ENCODE measurements at places on chromosomes 13 and 19. TPM values are rescaled to one million over a fixed set of nuclear protein-coding genes. Genes with fewer than 3 reads are reported as not detected.

GRCh38 chr19:31503211-31503610 is 154.0 kb upstream of the TSHZ3 start:
- DNase-seq = no peak

NEK3 gene
- total RNA-seq = 16.8 TPM

TBCB gene
- total RNA-seq = 124 TPM

NEK5 gene
- total RNA-seq = 0.16 TPM

GIPC3 gene
- total RNA-seq = 0.29 TPM

DNA sequence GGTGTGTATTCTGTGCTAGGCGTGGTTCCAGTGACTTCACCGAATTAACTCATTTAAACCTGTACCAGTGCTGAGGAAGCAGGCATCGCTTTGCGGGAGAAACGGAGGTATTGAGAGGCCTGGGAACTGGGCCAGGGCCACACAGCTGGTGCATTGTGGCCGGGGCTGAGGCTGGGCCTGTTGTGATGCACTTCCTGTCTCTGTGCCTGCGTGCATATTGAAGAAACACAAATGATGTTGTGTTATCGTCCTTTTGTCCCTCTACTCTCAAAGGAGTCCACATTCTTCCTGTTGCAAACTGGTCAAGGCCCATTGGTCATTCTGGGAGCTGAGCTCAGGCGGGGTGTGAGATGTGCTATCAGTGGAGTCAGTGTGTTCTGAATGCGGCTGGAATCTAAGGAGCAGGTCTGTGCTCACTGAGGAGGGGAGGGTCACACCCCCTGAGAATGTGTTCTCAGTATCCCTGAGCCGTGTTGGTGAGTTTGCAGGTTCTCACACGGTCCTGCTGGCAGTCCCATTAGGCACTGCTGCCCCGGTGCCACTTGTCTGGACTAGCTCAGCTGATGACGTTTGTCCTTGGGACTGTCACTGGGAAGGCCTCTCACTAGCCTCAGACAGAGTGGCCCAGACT is 62.1 kb downstream of the ARHGEF7 start:
- DNase-seq = no peak

All from breast epithelium (tissue), 4 donors.